Ecto neural progenitor cell (in vitro differentiated cells): ENCODE measurements at places on chromosomes 2 and 18.

- DNase-seq, result no peak
Observed at GRCh38 chr18:58785171-58785805, 79.4 kb upstream of the ZNF532 start.

GRCh38 chr2:15939854-15940660, at the start of gene MYCN:
Gene MYCN (plus strand): TSS chr2:15940550. CDS start chr2:15942065, 1,515 bp downstream.
- DNase-seq, result peak; percentile 94

GRCh38 chr2:4180631-4181030, 477.3 kb downstream of the DCDC2C start:
- no peak for DNase-seq

DNA sequence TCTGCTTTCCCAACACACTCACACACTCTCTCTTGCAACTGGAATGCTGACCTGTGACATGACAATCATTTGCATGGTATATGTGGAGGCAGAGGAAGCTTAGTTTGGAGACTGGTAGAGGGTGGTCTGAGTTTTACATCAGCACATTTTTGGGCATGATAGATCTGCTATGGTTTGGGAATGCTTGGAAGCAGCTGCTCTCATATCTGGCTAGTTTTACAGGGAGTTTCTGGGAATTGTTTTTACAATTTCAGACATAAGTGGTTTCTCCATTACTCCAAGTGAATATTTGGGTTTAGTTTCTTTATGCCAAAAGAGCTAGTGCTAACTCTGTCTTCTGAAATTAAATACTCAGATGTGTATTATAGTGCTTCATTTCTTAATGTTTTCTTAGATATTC, 977.6 kb downstream of the SUCLG1 start:
- DNase-seq, result no peak

DNA sequence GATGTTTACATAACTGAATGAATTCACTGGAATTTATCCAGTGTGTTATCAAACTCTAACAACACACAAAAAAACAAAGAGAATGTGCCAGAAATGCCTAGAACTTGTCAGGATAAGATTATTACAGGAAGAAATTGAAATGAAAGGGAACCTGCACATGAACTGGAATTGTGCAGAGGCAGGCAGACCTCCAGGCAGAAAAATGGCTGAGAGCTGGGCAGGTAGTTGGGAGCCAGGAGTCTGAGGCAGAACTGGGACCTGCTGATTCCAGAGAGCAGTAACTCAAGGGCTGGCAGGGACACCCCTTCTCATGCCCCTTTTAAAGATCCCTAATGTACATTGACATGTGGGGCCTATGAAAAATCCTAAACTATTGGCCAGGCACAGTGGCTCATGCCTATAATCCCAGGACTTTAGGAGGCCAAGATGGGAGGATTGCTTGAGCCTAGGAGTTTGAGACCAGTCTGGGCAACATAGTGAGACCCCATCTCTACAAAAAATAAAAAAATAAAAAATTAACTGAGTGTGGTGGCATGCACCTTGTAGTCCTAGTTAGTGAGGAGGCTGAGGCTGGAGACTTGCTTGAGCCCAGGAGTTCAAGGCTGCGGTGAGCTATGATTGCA, 674 bp upstream of the SP110 start:
- DNase-seq, result no peak

GRCh38 chr2:174682578-174683391, 81.5 kb downstream of the CHRNA1 start:
- DNase-seq, result peak; percentile 84

DNA sequence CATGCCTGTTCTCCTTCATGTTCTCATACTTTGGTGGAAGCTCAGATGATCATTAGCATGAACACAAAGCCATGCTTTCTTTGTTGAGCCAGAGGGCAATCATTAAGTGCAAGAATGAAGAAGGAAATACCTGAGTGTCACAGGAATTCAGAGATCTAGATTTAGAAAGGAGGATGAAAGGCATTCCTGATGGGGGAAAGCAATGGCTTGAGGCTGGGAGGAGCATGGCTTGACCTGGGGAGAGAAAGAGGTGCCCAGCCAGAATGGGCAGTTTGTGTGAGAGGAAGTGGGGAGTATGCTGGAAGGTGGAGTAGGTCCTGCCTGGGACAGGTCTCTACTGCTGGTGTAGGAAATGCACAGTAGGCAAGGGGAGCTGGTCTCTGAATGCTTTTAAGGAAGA, 35.1 kb downstream of the SLC4A3 start:
- DNase-seq, result no peak

- no peak for DNase-seq
Observed at GRCh38 chr2:4465671-4466070, 762.3 kb downstream of the DCDC2C start.

DNA sequence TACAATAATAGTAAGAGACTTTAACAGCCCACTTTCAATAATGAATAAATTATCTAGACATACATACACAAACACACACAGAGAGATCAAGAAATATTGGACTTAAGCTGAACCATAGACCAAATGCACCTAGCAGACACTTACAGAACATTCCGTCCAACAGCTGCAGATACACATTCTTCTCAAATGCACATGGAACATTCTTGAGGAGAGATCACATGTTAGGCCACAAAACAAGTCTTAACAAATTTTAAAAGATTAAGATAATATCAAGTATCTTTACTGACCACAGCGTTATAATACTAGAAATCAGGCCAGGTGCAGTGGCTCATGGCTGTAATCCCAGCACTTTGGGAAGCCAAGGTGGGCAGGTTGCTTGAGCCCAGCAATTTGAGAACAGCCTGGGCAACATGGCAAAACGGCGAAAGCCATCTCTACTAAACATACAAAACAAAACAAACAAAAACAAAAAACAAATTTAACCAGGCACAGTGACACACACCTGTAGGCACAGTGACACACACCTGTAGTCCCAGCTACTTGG, 7.4 kb downstream of the CERKL start:
- DNase-seq, result no peak

DNA sequence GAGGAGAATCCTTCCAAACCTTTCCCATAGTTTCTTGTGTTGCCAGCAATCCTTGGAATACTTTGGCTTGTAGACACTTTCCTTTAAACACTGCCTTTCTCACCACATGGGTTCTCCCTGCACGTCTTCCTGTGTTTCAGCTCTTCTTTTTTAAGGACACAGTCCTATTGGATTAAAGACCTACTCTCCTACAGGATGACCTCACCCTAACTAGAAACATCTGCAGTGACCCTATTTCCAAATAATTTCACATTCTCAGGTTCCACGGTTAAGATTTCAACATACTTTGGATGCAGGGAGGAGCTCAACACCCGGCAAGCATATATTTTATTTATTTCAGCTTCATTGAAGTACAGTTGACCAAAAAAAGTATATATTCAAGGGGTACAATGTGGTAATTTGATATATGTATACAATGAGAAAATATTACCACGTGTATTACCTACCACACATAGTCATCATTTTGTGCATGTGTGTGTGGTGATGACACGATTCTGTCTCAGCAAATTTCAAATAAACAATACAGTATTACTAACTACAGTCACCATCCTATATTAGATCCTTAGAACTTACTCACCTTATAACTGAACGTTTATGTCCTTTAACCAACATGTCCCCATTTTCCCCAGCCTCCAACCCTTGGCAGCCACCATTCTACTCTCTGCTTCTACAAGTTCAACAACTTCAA, 745.0 kb downstream of the CBLN2 start:
- DNase-seq, result no peak

GRCh38 chr2:43041661-43042360, 184.6 kb downstream of the ZFP36L2 start:
- DNase-seq, result no peak

DNA sequence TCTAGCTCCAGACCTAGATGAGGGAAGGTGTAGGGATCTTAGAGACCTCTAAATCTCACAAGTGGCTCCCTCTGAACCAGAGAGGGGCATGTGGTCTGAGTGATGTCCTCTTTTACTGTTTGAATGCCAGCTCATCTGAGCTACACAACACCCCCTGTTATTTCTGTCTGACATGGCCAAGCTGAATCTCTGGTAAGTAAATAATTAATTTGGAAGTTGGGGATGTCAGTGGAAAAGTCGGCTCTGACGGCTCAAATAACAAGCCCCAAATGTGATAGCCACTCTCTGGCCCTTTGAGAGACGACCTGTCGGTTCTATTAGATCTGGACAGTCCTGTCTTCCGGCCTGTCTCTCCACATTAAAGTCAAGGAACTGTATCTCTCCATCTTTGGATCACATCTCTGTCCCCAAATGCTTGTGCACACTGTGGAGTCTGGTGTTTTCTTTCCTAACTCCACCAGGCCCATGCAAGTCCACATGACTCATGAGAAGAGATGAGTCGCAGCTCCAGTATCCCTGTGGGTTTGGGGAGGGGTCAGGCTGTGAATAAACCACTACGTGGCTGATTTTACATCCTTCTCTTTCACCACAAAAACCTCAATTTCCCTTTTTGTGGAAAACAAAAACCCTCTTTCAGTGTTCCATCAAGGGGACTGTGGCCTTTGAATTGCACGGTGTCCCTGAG, 52.5 kb downstream of the SETBP1 start:
- no peak for DNase-seq

GRCh38 chr2:180722551-180723239, 257.7 kb upstream of the UBE2E3 start:
- DNase-seq, result no peak

DNA sequence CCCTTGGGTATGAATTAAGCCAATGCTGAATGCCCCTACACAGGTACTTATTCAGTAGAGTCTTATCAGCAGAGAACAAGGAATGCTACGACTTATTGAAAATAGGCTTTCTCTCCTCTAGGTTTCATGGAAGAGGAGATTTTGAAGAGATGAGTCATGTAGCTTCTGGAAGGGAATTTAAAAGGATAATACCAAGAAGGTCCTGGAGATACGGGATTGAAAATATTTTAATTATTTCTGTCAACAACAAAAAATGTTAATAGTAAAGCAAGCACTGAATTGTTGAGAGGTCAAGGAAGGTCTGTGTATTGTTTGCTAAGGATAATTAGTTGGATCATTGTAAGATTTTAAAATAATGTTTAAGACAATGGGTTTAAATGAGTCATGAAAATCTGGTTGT, 293.0 kb upstream of the SPHKAP start:
- DNase-seq, result no peak

GRCh38 chr2:33141476-33141875, 194.7 kb downstream of the LTBP1 start:
- DNase-seq, result no peak

DNA sequence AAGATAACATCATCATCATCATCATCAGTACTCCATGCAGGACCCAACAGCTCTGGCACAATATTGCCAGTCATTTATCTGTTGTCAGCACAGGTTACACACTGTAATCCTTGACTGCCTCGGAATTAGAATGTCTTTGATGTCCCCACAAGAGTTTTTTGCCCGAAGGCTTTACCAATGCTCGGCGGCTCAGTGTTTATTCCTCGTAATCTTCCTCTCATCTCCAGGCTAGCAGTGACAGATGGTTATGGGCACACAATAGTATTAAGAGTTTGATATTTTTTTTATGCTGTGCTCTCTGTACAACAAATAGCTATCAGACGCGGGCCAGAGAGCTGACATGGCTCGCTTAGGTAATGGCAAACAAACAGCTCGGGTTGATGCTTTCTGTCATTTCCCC, 515.2 kb downstream of the ZEB2 start:
- DNase-seq, result no peak

GRCh38 chr18:9609190-9609589, 5.2 kb downstream of the PPP4R1 start:
- DNase-seq, result no peak

- no peak for DNase-seq
Observed at GRCh38 chr2:236128321-236128720, 39.9 kb downstream of the GBX2 start.

DNA sequence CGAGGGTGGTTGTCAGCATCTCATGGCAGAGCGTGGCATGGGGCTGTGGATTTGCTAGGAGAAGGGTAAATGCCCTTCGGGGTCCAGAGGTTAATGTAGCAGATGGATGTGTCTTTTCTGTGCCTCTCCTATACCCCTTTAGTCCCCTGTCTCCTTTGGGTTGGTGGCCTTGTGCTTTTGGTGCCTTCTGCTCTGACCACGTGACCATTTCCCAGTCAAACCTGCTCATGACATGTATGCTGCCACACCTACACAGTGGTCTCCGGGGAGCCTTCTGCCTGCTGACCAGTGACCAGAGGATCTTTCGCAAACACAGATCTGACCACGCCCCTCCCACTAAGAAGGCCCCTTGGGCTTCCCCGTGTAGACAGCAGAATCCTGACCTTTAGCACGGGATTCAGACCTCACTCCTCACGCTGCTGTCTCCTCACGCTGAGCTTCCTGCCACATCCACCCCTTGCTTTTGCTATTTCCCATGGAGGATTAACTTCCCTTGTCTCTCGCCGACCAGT, 116.2 kb downstream of the ACOXL start:
- no peak for DNase-seq

DNA sequence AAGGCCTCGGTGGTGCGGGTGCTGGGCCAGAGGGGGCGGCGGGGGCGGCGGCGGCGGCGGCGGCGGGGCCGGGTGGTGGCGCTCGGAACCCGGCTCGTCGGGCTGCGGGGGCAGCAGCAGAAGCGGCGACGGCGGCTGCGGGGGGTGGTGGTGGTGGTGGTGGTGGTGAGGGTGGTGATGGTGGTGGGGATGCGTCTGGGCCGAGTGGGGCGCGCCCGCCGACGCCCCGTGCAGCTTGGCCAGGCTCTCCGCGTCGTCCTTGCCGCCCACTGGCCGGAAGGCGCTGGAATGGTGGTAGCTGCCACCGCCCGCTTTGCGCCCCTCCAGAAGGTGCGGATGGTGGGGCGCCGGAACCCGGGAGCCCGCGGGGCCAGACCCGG, 4.4 kb downstream of the SKOR2 start:
- no peak for DNase-seq

DNA sequence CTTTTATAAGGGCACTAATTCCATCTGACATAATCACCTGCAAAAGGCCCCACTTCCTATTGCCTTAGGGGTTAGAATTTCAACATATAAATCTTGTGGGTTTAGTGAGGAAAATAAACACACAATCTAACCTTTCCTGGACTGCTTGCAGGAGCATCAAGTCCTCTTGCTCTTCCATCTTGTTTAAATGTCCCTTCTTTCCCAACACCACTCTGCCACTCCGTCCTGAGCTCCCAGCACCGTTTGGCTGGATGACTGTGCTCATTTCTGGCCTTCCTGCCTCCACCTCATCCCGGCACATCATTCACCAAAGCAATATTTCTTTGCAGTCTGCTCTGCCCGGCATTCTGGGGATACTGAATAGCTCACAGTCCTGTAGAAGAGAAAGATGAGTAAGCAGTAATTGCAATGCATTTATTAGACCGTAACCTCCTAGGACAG, 247.8 kb downstream of the BCL2 start:
- no peak for DNase-seq

DNA sequence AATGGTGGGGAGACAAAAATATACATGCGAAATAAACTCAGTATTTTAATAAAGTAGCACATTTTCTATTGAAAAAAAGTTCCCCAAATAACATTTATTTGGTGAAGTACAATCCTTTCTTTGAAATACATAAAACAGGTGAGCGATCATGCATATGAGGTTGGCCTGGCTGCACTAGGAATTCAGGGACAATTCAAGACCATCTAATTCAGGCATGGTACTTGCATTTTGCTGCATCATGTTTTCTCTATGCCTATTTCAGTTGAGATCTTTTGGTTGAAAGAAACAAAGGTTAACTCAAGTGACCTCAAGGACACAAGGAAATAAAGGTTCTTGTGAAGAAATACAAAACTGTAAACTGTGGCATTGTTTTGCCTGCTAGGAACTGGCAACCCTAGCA, 19.8 kb upstream of the TAF4B start:
- no peak for DNase-seq

GRCh38 chr2:232523682-232524597, 2.0 kb upstream of the CHRND start:
- peak; percentile 89 for DNase-seq
